Naive thymus-derived CD4-positive, alpha-beta T cell (primary cell): ENCODE measurements at places on chromosomes 5 and 9.

- no peak overlapping the region for H3K27ac ChIP-seq
- no peaks in the 10 kb centered on the region for H3K27me3 ChIP-seq
- no peak for DNase-seq
- no peaks in the 10 kb centered on the region for H3K4me1 ChIP-seq
- H3K4me3 ChIP-seq: no peak overlapping the region
Measured at GRCh38 chr9:106795031-106795430, 67.9 kb upstream of the ZNF462 start.

DNA sequence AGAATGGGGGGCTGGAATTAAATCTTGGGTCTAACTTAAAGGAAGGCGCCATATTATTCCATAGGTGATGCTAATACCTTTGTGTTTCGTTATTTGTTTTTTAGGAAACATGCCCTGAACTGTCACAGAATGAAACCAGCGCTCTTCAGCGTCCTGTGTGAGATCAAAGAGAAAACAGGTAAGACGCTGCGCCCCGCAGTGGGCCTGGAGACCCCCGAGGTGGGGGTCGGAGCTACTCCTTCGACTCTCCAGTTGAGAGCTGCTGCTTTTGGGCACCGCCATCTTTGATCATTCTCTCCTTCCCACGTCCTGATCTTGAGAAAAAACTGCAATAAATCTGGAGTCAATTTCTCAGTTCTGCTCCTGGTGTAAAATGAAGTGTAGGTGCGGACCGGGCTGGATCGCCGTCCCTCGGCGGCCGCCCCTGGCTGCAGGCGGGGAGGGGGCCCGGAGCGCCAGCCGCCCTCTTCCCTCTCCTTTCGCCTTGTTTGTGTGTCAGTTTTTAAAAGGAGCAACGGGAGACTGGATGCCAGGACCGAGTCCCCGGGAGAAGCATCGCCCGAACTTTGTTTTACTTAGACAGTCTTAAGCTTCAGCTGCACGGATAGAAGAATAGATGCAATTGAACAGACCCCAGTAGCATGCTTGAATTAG, 1.4 kb downstream of the PBX3 start:
- peak overlapping the region; percentile 83 for H3K4me3 ChIP-seq
- H3K4me1 ChIP-seq: peaks cover 4% of the 10 kb centered on the region
- no peak for DNase-seq
- peak overlapping the region; percentile 73 for H3K27ac ChIP-seq
- no peaks in the 10 kb centered on the region for H3K27me3 ChIP-seq

DNA sequence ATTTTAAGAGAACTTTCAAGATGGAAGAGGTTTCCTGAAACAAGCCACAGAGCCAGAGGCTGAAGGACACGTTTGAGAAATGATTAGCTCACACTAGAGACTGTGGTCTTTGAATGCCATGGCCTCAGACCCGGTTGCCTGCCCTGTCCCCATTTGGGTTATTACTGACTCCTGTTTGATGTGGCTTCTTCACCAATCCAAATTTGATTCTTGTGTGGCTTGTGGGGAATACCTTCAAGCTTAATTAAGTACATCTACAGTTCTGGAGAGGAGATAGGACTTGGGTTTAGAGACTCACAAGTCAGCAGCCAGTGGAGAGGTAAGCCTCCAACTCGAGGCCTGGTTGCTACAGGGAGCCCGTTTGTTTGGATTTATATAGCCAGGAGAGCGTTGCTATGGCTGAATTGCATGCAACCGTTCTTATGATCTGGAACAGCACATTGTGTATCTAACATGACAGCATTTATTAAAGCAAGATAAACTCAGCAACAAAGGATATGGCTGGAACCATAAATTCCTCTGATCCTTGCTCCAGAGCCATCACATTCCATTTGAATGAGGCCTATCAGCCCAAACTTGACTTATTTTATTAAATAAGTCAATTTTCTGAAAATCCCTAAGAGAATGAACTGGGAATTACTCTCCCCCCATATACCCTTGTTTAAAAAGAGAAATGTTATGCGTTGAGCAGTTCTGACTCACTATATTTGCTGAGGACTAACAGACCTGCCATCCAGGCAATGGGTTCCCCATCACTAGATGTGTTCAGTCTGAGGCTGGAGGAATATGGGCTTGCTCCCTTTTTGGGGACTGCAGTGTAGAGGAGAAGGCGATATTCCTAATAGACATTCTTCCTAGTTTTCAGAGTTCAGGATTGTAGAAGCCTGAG, 88.4 kb upstream of the TNFSF8 start:
- H3K36me3 ChIP-seq: no peaks in the 10 kb centered on the region
- peaks cover under 1% of the 10 kb centered on the region for H3K4me1 ChIP-seq
- DNase-seq: no peak
- H3K27ac ChIP-seq: no peak overlapping the region

GRCh38 chr9:127899128-127899943, at the start of gene ST6GALNAC6:
Gene ST6GALNAC6 (minus strand): TSS chr9:127899603. CDS start chr9:127897981, 1,622 bp downstream.
- peak; percentile 53 for DNase-seq
- H3K36me3 ChIP-seq: peaks cover 26% of the 10 kb centered on the region
- no peaks in the 10 kb centered on the region for H3K27me3 ChIP-seq
- peak within 1 kb of the TSS; percentile 68 for H3K4me3 ChIP-seq
- peaks cover 24% of the 10 kb centered on the region for H3K4me1 ChIP-seq

GRCh38 chr5:56064984-56065383, 70.2 kb upstream of the IL6ST start:
- no peak overlapping the region for H3K27ac ChIP-seq
- H3K4me3 ChIP-seq: no peak overlapping the region
- H3K27me3 ChIP-seq: no peaks in the 10 kb centered on the region
- DNase-seq: no peak
